A549 treated with Hydrocortisone at 1 μM for 4 hours (cell line): ENCODE measurements at places on chromosomes 1 and 21. TPM values are rescaled to one million over a fixed set of nuclear protein-coding genes. Genes with fewer than 3 reads are reported as not detected.

The PRUNE1 gene
- 12.0 to 19.6 TPM (median 15.3 TPM) in 5 replicates for total RNA-seq

The USH2A gene
- total RNA-seq, result not detected in 5 replicates

The SLC2A5 gene
- total RNA-seq, result 0.29 to 0.71 TPM (median 0.38 TPM) in 5 replicates

The HEATR1 gene
- total RNA-seq, result 24.0 to 29.7 TPM (median 25.4 TPM) in 5 replicates

The TMPRSS15 gene
- total RNA-seq, result not detected in 5 replicates

The GUCA2B gene
- total RNA-seq, result 0.20 to 0.32 TPM (median 0.23 TPM) in 3 of 5 replicates, not detected in the others

The LRRC38 gene
- total RNA-seq, result 0.05 to 0.08 TPM in 2 of 5 replicates, not detected in the others
